CD14-positive monocyte (primary cell): ENCODE measurements at places on chromosomes 11 and 22. TPM values are rescaled to one million over a fixed set of nuclear protein-coding genes. Genes with fewer than 3 reads are reported as not detected.

Gene TPBGL
- polyA plus RNA-seq: not detected

DNA sequence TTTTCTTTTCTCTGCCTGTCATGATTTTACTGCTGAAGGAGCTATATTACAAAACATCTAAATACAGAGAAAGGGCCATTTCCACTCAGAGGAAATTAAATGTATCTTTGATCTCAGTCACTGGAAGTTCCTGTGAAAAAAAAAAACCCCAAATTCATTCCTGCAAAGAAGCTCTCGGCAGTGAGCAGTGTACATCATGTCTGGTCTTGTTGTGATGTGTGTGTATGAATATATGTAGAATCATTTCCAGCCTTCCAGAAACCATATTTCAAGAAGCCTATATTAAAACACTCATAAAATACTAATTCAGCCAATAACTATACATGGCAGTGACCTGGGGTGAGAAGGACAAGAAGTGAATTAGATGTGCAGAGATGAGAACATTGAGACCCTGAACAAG is 393.2 kb upstream of the TENM4 start:
- no peak overlapping the region for H3K4me3 ChIP-seq
- no peak overlapping the region for H3K27ac ChIP-seq
- no peaks in the 10 kb centered on the region for H3K36me3 ChIP-seq
- DNase-seq: no peak

DNA sequence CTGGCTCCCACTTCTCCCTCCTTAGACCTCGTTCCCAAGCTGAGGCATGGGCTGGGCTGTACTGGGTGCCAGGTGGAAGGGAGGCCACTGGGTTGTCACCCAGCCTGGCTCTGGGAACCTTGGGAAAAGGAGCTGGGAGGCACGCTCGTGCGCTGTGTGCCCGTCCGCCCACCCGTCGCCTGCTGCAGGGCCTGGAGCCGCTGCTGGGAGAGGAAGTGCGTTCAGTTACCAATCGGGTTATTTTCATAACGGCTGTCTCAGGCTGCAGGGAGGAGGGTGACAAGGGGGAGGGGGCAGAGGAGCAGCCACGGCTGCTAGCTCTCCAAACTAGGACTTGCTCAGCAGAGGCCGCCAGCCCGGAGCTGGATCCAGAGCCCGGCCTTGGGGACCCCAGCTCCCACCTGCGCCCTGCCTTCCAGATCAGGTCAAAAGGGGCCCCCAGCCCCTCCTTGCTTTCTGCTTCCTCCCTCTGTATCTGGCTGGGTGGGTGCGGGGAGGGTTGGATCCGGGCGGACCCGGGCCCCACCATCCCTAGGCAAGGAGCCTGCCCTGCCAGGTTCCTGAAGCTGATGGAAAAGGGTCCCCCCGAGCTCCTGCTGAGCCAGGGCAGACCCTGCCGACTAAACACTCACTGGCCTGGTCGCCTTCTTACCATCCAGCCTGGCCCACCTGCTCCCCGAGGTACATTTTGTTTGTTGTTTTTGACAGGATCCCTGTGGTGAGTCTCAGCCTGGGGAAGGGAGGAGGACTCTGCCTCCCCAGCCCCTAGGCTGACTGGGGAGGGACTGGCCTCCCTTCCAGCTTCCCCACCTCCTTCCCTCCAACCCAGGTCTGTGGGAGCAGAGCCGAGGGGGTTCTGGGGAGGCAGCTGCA is 14.3 kb downstream of the DGKZ start:
- H3K4me3 ChIP-seq: peak overlapping the region; percentile 29
- peaks cover 31% of the 10 kb centered on the region for H3K36me3 ChIP-seq
- peak overlapping the region; percentile 79 for H3K27ac ChIP-seq
- no peaks in the 10 kb centered on the region for H3K27me3 ChIP-seq
- peaks cover 59% of the 10 kb centered on the region for H3K4me1 ChIP-seq

Gene NTM
- polyA plus RNA-seq: not detected

Gene UPK3A
- polyA plus RNA-seq: 14.0 TPM

DNA sequence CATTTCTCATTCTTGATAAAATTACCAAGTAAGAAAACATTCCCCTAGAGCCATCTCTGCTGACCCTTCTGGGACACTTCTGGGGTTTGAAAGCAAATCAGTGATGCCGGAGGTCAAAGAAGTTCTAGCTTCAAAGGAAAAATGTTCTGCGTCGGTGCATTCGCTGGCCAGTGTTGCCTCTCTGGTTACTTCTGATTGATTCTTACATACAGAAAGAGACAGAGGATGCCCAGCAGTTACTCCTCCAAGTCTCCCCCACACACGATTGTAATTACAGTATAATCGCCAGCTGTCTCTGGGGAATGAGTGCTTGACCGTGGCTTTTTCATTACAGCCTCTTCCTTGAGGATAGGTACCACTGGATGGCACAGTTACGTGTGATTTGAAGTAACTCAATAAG is 150.9 kb downstream of the SNX19 start:
- H3K36me3 ChIP-seq: no peaks in the 10 kb centered on the region
- no peaks in the 10 kb centered on the region for H3K27me3 ChIP-seq
- no peak overlapping the region for H3K27ac ChIP-seq
- DNase-seq: no peak

GRCh38 chr11:65132238-65132987 is 1.9 kb downstream of the SYVN1 start:
- peaks cover 54% of the 10 kb centered on the region for H3K36me3 ChIP-seq
- H3K4me1 ChIP-seq: peaks cover 31% of the 10 kb centered on the region
- H3K4me3 ChIP-seq: no peak overlapping the region

DNA sequence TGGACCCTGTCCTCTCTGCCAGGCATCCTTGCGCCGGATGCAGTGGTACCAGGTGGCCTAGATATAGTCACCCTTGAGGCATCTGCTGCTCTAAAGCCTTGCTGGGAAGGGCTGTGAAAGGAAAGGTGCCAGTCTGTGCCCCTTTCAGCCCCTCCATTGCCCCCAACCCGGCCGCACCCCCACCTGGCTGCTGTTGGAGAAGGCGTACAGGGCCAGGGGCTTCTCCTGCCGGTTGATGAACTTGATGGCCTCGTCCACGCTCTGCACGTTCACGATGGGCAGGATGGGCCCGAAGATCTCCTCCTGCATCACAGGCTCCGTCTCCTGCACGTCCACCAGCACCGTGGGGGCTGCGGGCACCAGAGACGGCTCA is 10.2 kb downstream of the ALDH3B2 start:
- DNase-seq: no peak
- H3K4me1 ChIP-seq: no peaks in the 10 kb centered on the region
- H3K4me3 ChIP-seq: no peak overlapping the region

GRCh38 chr11:31487848-31488247 is 21.6 kb downstream of the IMMP1L start:
- peak; percentile 0 for DNase-seq
- no peaks in the 10 kb centered on the region for H3K27me3 ChIP-seq
- no peak overlapping the region for H3K4me3 ChIP-seq
- H3K27ac ChIP-seq: no peak overlapping the region
- H3K4me1 ChIP-seq: no peaks in the 10 kb centered on the region
- H3K36me3 ChIP-seq: no peaks in the 10 kb centered on the region

DNA sequence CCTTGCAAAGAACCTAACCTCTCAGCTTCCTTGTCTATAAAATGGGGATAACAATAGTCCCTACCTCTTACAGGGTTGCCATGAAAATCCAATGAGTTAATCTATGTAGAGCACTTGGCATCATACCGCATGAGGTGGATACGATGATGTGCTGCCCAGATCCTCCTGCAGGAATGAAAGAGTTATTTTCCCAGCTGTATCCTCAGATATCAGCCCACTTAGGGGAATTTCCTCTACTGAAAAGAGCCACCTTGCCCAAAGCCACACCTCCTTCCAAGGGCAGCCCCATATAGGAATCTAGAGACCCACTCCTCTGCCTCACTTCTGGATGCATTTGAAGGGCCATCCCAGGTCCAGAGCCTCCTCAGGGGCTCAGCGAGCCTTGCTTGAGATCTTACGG is 128.4 kb downstream of the CCDC81 start:
- DNase-seq: no peak
- H3K4me3 ChIP-seq: no peak overlapping the region
- H3K4me1 ChIP-seq: no peaks in the 10 kb centered on the region

DNA sequence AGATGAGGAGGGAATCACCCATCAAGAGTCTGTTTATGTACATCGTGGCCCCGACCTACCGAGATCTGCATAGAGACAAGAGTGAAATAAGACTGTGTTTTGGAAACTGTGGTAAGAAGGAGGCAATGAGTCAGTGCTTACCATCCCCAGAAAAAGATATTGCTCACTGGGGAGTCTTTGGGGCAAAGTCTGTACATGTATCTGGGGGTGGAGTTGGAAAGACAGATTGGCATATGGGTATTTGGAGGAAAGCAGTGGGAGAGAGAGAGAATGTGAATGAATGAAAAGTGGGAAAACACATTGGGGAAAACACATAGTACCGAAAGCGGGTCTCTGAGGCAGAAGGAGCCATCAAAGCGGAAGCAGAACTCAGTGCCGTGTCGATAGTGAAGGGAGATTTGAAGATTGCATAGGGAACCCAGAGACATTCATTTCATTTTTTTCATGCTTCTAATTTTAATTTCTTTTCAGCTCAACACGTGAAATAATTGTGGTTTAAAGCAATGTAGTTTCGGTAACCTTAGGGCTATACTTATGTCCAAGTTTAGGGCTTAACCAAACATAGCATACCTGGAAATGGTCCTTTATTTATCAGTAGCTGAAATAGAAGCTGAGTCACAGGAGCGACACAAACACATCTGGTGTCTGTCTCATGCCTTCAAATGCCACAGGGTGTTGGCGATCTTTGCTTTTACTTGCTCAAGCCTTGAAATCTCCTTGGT is 98.6 kb upstream of the CD44 start:
- DNase-seq: peak; percentile 63
- peak overlapping the region; percentile 10 for H3K27ac ChIP-seq
- no peaks in the 10 kb centered on the region for H3K36me3 ChIP-seq
- peaks cover 48% of the 10 kb centered on the region for H3K4me1 ChIP-seq

DNA sequence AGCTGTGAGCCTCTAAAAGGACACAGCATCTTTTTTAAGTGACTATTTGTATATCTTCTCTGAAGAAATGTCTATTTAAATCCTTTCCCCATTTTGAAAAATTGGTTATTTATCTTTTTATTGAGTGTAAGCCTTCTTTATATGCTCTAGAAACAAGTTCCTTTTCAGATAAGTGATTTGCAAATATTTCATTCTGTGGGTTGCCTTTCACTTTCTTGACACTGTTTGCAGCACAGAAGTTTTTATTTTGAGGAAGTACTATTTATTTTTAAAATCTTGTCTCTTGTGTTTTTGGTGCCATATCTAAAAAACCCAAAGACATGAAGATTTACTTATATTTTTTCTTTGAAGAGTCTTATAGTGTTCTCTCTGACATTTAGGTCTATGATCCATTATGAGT is 40.1 kb upstream of the LYVE1 start:
- H3K4me1 ChIP-seq: peaks cover 99% of the 10 kb centered on the region
- peak overlapping the region; percentile 42 for H3K27ac ChIP-seq
- DNase-seq: peak; percentile 46
- no peaks in the 10 kb centered on the region for H3K36me3 ChIP-seq
- no peak overlapping the region for H3K4me3 ChIP-seq

GRCh38 chr11:71940561-71941219 is 11.8 kb downstream of the RNF121 start:
- no peak for DNase-seq
- no peaks in the 10 kb centered on the region for H3K4me1 ChIP-seq
- H3K27me3 ChIP-seq: no peaks in the 10 kb centered on the region

DNA sequence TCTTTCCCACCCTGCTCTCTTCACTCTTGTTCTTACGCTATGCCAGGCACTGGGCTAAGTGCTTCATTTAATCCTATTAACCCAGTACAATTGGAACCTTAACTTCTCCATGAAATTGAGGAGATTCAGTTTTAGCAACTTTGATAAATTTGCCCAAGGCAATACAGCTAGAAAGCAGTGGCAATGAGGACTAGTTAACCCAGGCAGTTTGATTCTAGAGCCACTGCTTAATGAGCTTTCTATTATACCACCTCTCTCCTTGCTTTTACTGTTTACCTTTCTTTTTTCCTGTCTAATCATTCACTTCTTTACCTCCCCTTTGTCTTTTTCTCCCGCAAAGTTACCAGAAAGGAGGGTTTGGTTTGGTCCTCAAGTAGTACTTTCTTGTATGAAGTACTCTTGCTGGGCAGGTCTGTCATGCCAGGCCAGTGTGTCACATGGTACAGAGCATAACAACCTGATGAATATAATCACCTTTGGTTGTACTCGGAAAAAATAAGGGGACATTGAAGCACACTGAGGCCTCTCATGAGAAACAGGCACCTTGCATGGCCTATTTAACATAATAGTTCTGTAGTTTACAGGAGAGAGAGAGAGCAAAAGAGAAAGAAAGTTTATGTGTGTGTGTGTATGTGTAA is 70.6 kb downstream of the PDHX start:
- DNase-seq: no peak
- no peaks in the 10 kb centered on the region for H3K4me1 ChIP-seq
- peaks cover 38% of the 10 kb centered on the region for H3K36me3 ChIP-seq

DNA sequence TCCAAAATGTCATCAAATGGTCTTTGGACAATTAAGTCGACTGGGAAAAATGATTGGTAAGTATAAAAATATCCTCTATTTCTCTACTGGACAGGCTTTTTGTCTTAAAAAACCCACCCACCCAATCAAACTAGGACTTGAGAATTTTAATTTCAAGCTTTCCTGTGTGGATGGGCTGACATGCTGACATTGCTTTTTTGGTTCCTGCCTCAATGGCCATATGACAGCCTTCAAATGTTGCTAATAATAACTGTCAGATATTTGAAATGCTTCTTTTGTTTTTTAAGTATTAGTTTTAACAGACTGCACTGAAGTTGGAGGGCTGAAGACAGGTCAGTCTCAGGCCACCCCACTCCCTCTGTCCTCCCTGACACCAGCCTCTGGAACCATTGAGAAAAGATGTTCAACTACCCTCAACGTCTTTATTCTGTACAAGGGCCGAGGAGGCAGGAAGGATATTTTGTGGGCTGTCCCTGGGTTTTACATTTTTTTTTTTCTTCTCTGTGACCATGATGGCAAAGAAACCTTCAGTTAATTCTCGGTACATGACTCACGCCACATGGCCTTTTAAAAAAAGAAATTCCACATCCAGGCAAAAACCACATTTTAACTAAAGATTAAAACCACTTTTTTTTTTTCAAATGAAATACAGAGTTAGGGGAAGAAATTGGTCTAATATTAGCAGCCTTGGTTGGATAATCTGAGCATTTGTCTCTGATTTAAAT is 130.4 kb downstream of the SLC1A2 start:
- H3K27ac ChIP-seq: no peak overlapping the region
- H3K4me3 ChIP-seq: no peak overlapping the region
- H3K36me3 ChIP-seq: no peaks in the 10 kb centered on the region
- peak; percentile 40 for DNase-seq

DNA sequence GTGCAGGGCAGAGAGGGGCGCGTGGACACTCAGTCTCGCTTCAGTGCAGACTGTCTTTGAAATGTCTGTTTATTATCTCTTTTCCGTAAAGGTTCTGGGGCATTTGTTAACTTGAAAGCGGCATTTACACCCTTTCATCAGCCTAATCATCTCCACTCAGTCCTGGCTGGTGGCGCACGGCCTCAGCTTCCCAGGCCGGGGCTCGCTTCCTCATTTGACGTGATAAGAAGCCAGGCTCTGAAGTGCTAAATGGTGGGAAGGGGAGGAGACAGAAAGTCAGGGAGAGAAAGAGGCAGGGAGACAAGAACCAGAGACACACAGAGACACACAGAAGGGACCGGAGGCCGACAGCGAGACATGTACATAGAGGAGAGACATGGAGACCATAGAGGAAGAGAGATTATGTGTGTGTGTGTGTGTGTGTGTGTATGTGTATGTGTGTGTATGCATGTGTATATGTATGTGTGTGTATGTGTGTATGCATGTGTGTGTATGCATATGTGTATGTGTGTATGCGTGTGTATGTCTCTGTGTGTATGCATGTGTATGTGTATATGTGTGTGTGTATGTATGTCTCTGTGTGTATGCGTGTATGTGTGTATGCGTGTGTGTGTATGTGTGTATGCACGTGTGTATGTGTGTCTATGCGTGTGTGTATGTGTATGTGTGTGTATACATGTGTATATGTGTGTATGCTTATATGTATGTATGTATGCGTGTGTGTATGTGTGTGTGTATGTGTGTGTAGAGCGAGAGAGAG is 101.5 kb downstream of the ST3GAL4 start:
- no peak overlapping the region for H3K4me3 ChIP-seq
- no peaks in the 10 kb centered on the region for H3K27me3 ChIP-seq
- H3K36me3 ChIP-seq: no peaks in the 10 kb centered on the region
